ENCODE measurements at places on chromosomes 2 and 18. TPM values are rescaled to one million over a fixed set of nuclear protein-coding genes. Genes with fewer than 3 reads are reported as not detected.

The PFN4 gene
- 0.27 TPM for polyA plus RNA-seq

The ACMSD gene
- not detected for polyA plus RNA-seq

The LHCGR gene
- 0.10 TPM for polyA plus RNA-seq

The MARCO gene
- polyA plus RNA-seq: not detected

The ZSWIM2 gene
- polyA plus RNA-seq: 0.09 TPM

The SLC9A4 gene
- not detected for polyA plus RNA-seq

The CAPN14 gene
- 0.07 TPM for polyA plus RNA-seq

The STARD6 gene
- polyA plus RNA-seq: not detected

The EGR4 gene
- not detected for polyA plus RNA-seq

The KCNE4 gene
- polyA plus RNA-seq: 6.8 TPM

The INO80C gene
- polyA plus RNA-seq: 17.1 TPM

The SNRNP200 gene
- polyA plus RNA-seq: 108 TPM

The LCT gene
- polyA plus RNA-seq: not detected

The LOXL3 gene
- polyA plus RNA-seq: 21.8 TPM

The PRKAG3 gene
- polyA plus RNA-seq: not detected

The AQP4 gene
- polyA plus RNA-seq: not detected

The NGEF gene
- 0.52 TPM for polyA plus RNA-seq

The GPR45 gene
- not detected for polyA plus RNA-seq

The CFAP221 gene
- polyA plus RNA-seq: not detected

The ASIC4 gene
- not detected for polyA plus RNA-seq

The RESP18 gene
- polyA plus RNA-seq: not detected

The ELOA2 gene
- not detected for polyA plus RNA-seq

The CRYGC gene
- polyA plus RNA-seq: not detected

The SCN7A gene
- polyA plus RNA-seq: 0.39 TPM

The OTX1 gene
- polyA plus RNA-seq: 0.03 TPM

The ESPNL gene
- 2.6 TPM for polyA plus RNA-seq

The IL1RL2 gene
- 0.09 TPM for polyA plus RNA-seq

The SERPINB12 gene
- polyA plus RNA-seq: not detected

The TMEM247 gene
- not detected for polyA plus RNA-seq

The CNGA3 gene
- not detected for polyA plus RNA-seq

The CROCC2 gene
- not detected for polyA plus RNA-seq

The ABCG5 gene
- polyA plus RNA-seq: not detected

The CD207 gene
- polyA plus RNA-seq: not detected

The FOXI3 gene
- polyA plus RNA-seq: not detected

The ANKRD62 gene
- polyA plus RNA-seq: not detected

The IGFBP5 gene
- polyA plus RNA-seq: 1,767 TPM

The FANCL gene
- polyA plus RNA-seq: 12.7 TPM

The RPL31 gene
- 2,908 TPM for polyA plus RNA-seq

The CCDC195 gene
- polyA plus RNA-seq: not detected

The RAB6C gene
- not detected for polyA plus RNA-seq

The SH3BP4 gene
- polyA plus RNA-seq: 101 TPM

The UGT1A3 gene
- polyA plus RNA-seq: not detected

The IL37 gene
- 0.15 TPM for polyA plus RNA-seq
